ENCODE measurements at places on chromosomes 4 and X.

DNA sequence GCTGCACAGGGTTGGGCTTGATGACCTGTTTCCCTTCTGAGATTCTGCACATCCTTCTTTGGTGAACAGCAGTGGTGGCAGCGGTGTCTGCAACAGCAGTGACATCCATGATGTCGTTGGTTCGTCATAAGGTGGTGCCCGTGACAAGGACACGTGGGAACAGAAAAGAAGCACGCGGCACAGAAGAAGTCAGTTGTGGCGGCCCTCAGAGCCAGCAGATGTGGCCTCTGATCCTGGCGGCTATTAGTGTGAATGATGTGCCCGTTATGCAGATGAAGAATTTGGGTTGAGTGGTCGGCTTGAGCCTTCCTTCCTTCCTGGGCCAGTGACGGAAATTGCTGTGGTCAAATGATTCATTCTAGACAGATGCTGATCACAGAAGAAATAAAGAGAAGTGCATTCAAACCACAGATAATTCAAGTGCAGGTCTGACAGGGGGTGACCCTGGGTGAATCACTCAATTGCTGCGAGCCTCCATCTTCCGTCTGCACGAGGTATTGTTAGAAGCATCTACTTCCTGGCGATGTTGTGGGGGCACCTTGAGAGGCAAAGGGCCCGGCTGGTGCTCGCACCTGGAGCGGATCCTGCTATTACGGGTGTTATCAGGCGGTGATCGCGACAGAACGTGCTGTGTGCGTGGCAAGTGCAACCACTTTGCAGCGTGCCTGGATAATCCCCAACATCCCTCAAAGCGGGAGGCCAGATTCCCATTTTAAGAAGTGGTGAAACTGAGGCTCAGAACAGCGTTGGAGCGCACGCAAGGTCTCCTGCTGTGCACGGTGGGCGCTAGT is 215.2 kb upstream of the PSAPL1 start:
- no peak for DNase-seq

DNA sequence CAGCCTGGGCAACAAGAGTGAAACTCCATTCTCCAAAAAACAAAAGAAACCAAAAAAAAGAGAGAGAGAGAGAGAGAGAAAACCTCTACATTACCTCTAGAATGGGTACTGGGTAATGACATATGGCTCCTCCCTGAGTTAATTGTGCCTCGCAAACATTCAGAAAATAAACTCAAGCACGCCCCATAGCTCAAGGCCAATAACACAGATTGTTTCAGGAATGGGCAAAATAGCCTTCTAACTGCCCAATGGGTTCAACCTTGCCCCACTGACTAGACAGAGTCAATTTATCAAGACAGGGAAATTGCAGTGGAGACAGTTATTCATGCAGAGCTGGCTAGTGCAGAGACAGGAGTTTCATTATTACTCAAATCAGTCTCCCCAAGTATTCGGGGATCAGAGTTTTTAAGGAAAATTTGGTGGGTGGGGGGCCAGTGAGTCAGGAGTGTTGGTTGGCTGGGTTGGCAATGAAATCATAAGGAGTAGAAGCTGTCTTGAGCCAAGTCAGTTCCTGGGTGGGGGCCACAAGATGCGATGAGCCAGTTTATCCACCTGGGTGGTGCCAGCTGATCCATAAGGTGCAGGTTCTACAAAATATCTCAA is 25.1 kb downstream of the NIPAL1 start:
- no peak for DNase-seq

- no peak for DNase-seq
These were observed 167.4 kb upstream of the NAP1L5 start for GRCh38 chr4:88865046-88865445.

GRCh38 chrX:101290957-101291603 is at the start of gene TAF7L:
TSS of gene TAF7L (minus strand) at chrX:101291334. CDS start at chrX:101287543, 3,791 bp downstream.
- peak; percentile 2 for DNase-seq

GRCh38 chrX:153750127-153750774 is 13.8 kb upstream of the PLXNB3 start:
- DNase-seq: no peak

DNA sequence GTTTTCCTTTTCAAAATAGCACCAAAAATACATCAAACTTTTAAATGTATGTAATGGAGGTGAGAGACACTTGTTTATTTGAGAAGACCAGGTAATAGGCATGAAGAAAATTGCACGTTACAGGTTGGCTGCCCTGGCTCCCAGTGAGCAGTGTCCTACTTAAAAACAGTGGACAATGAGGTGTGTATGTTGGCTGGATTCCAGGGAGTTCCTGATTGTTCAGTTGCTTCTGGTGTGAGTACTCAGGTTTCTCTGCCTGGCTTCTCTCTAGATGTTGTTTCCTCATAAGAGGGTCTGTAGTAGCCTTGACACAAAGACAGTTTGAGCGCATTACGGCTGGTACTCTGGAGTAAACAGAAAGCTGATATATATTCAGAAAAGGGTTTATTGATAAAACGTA is 29.4 kb downstream of the SNX25 start:
- no peak for DNase-seq
